ENCODE measurements at places on chromosomes 11 and 22.

GRCh38 chr11:16393340-16393739, 37.0 kb upstream of the SOX6 start:
- DNase-seq = no peak

GRCh38 chr22:17944256-17944655, 80.1 kb downstream of the MICAL3 start:
- DNase-seq = no peak

- no peak for DNase-seq
Measured at GRCh38 chr11:68011051-68011943, 1.2 kb downstream of the ALDH3B1 start.

GRCh38 chr11:45751430-45751829, 53.5 kb upstream of the SLC35C1 start:
- no peak for DNase-seq

DNA sequence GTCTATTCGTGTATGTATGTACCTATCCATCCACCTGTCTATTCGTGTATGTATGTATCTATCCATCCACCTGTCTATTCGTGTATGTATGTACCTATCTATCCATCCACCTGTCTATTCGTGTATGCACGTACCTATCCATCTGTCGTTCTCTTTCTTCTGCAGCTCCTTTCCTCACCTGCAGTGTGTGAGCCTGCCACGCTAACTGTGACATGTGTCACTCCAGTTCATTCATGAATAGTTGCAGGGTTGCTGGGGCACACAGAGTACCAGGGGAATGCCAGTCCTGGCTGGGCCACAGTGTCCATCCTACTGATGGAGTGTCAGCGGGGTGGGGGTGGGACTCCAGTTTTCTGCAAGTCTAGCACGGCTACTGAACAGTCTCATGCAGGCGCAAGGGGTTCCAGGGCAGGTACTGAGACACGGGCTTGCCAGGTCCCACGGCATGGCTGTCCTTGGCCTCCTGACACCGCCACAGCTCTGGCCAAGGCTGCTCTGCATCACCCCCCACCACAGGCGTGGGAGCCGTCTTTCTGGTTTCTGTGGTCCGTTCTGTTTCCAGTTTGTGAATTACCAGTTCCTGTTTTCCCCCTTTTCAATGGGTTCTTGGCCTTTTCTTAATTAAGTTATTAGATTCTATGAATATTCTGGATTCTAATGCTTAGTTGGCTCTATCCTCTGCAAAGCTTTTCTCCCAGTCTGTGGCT, 88.8 kb upstream of the CLDN5 start:
- no peak for DNase-seq

DNA sequence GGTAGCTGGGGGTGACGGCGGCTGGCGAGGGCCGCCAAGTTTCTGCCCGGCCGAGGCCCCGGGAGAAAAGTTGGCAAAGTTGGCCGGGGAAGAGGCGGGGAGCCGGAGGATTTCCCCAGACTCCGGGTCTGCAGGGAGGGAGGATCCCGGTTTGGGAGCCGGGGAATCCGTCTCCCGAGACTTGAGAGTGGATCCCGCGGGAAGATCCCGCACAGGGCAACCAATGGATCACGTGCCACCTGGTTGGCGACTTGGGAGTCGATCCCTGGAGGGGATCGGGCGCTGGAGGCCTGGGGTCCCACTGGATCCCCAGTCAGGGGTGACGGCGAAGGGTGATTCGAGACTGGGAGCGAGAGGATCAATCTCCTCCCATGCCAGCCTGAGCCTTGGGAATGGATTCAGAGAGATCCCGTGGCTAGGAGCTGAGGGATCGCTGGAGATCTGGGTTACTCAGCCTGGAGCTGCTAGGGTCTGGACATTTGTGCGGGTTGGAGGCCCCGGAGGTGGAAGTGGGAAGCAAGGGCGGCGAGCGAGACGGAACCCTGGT, 394 bp downstream of the KIAA1671 start:
- peak; percentile 25 for DNase-seq

DNA sequence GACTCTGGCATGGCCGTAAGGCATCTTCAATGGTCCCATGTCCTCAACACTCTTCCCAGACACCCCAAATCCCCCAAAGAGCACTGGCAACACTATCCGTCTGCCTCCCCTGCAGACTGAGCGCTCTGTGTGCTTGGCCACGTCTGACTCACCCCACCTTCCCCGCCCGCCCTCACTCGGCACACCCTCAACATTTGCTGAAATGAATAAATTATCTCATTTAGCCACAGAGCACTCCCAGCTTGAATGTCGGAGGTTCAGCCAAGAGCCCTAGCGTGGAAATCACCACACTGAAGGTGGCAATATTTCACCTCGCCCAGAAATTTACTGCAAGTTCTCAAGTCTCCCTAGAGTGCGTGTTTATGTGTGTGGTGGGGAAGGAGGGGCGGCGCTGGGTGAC, 46.6 kb upstream of the TCF20 start:
- peak; percentile 74 for DNase-seq

GRCh38 chr22:25624476-25624875, 60.0 kb downstream of the GRK3 start:
- no peak for DNase-seq

DNA sequence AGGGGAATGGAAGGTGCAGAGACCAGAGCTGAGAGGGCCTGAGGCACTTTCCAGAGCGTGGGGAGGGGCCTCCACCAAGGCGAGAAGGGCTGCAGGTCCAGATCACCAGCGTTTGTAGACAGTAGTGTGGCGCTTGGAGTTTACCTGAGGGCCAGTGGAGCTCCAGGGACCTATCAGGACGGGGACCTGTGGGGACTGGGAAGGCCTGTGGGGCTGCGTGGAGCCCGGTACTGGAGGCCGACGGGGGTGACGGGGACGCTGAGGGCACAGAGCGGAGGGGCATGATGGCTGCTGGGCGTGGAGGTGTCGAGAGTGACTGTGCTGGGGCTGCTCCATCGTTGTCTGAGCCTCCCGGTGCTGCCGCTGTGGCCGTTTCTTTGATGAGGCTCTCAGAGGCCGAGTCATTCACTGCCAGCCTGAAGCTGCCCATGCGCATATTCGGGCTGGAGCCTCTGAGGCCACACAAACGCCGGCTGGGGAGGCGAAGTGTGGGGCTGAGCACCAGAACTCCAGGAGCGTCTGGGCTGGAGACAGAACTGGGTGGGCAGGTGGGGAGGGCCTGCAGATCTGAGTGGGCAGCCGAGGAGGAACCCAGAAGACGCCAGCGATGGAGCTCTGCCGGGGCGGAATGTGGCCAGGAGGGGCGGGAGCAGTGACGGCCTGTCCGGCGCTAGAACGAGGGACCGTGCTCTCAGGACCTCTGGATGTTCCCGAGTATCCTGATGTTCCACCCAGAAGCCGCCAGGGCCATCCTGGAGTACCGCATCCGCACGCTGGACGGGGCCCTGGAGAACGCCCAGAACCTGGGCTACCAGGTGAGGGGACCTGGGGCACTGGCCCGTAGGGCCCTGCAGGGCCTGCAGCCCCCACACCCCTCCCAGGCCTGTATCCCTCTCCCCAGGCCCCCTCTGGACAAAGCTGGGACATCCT, 2.6 kb downstream of the PGGHG start:
- no peak for DNase-seq

GRCh38 chr22:20380486-20380885, 13.5 kb upstream of the ZNF74 start:
- no peak for DNase-seq
